Mesothelial cell of epicardium (in vitro differentiated cells): ENCODE measurements at places on chromosomes 5 and 9.

DNA sequence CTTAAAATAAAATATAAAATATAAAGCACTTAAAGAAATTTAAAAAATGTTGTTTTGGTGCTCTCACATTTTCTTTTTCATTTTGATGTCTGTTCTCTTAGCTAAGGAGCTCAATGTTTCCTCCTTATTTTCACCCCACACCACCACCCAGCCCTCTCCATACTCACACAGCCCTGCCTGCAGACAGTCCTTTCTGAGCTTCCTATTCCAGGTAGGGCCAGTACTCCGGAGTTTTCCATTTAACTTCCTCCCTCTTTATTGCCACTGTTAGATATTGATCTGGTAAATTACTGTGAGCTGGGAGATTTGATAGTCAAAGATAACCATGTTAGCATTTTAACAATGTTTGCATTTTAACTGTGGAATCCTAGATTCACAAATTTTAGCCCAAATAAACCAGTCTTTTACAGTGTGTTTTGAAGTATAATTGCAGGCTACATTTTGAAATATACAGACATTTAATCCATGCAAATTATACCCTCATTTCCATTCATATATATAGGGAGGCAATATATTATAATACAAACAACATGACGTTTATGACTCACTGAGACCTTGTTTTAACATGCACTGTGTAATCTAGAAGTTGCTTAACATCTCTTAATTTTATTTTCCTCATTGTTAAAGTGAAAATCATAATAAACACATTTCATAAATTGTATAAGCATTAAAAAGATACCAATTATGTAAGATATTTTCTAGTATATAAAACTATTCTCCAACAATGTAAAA, 927.1 kb downstream of the NR2F1-AS1 start:
- no peak for DNase-seq

GRCh38 chr5:74109344-74109743, 483.3 kb downstream of the ARHGEF28 start:
- DNase-seq, result no peak

GRCh38 chr5:176519810-176520720, 17.1 kb downstream of the RNF44 start:
- no peak for DNase-seq

DNA sequence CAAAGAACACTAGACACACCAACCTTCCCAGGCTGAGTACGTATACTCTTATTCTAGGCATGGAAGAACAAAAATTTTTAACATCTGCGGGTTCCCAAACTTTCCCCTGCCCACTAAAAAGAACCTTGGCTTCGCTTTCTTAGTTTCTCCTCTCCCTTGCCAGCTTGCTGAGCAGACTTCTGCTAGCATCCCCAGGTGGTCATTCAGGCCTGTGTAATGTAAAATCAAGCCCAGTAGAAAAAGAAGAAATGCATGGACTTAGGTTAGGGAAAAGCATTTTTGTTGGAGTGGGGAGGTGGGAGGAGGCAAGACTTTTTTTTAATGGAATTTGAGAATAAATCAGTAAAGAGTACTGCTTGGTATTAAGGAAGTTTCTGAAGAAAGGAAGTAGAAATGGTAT, 331.0 kb upstream of the TLE4 start:
- no peak for DNase-seq

DNA sequence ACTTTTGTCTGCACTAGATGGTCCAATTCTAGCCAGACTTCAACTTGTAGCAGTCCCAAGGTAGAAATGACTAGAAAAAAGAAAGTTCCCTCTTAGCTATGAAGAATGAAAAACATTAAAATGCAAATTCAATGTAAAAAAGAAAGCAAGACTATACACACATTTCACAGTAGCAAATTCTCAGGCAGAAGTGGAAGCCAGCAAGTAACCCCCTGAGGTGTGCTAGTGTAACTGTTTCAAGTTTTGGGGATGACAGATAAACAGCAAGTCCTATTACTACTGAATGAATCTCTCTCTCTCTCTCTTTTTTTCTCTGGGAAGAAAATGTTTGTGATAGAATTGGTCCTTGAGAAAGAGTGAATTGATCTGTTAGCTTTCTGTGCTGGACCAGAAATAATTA, 185.6 kb downstream of the EFNA5 start:
- DNase-seq, result no peak

DNA sequence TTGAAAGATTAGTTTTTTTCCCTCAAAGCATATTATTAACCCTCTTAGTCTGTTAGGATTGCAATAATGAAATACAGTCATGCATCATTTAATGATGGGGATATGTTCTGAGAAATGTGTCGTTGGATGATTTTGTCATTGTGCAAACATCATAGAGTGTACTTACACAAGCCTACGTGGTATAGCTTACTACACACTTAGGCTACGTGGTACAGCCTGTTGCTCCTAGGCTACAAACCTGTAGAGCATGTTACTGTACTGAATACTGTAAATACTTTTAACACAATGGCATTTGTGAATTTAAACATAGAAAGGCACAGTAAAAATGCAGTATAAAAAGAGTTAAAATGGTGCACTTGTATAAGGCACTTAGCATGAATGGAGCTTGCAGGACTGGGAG, 132.7 kb downstream of the PDE8B start:
- DNase-seq, result no peak

DNA sequence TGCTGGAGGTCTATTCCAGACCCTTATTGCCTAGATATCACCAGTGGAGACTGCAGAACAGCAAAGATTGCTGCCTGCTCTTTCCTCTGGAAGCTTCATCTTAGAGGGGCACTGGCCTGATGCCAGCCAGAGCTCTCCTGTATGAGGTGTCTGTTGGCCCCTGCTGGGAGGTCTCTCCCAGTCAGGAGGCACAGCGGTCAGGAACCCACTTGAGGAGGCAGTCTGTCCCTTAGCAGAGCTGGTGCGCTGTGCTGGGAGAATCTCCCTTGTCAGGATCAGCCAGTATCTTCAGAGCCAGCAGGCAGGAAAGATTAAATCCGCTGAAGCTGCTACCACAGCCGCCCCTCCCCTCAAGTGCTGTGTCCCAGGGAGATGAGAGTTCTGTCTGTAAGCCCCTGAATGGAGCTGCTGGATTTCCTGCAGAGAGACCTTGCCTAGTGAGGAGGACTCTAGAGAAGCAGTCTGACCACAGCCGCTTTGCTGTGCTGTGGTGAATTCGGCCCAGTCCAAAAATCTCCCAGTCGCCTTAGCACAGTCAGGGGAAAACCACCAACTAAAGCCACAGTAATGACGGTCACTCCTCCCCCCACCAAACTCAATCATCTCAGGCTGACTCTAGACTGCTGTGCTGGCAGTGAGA, 124.1 kb downstream of the JAKMIP2 start:
- DNase-seq, result no peak

- DNase-seq, result no peak
Measured at GRCh38 chr9:135664801-135665794, 2.0 kb downstream of the LCN9 start.

DNA sequence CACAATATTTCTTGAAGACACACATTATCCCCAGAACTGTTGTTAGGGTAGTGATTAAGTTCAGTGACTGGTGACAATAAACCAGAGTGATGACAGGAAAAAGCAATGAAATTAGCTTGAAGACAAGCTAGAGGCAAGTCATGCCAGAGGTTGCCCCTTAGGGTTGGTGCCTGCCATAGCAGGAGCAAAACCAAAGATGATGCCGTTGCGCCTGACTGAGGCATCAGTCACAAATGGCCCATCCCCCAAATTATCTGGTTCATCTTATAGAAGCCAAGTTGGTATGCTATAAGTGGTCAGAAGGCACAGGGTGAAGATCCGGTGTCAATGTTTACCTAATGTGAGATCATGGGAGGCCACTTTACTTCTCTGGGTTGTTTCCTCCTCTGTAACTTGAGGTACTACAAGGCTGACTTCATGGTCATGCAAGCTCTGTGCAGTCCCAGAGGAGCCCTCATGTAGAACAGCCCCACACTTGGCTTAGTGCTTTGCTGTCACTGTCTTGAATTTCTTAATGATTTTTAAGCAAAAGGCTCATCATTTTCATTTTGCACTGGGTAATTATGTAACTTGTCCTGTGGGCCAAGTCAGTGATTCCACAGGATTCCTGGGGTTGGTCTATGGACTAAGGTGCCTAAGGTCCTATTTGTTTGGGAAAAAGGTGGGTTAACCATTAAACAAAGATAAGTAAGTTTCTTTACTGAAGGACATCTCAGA, 211.3 kb downstream of the MAN2A1 start:
- DNase-seq, result no peak

DNA sequence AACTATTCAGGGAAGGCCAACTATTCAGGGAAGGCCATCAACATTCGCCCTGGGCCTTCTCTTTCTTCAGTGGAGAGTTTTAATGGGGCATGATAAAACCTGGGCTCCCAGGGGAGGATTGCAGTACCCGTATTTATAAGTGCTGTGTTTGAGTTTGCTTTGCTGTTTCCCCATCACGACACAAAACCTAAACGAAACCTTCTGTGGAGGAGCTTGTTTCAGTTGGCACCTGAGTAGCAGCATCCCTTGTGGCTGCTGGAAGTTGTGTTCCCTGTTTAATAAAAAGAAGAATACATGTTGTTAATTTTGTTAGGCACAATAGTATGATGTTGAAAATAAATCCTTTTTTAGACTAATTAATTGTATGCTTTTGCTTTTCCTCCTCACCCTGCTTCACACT, 8.3 kb downstream of the WDR31 start:
- no peak for DNase-seq
